Activated T-helper 17 cell treated with anti-CD3 and anti-CD28 coated beads, Interleukin-2, amount 50 U/mL, for 72 hours (primary cell): ENCODE measurements at places on chromosomes 1 and 21. TPM values are rescaled to one million over a fixed set of nuclear protein-coding genes. Genes with fewer than 3 reads are reported as not detected.
A peak's percentile ranks its signal among the peaks of the same experiment; 100 is the strongest.

Gene TNFRSF1B
- 379 TPM for total RNA-seq

Gene TMPRSS2
- total RNA-seq = not detected

Gene HTR6
- total RNA-seq = not detected

GRCh38 chr21:41611966-41612606 lies 104.1 kb upstream of the TMPRSS2 start:
- peak; percentile 43 for ATAC-seq

GRCh38 chr1:154970631-154971340 lies at the start of gene SHC1:
TSS of gene SHC1 (minus strand) at chr1:154970747. CDS start at chr1:154970526, 221 bp downstream.
- no peak for ATAC-seq

GRCh38 chr1:118900643-118901440 lies 87.3 kb downstream of the TBX15 start:
- no peak for ATAC-seq

DNA sequence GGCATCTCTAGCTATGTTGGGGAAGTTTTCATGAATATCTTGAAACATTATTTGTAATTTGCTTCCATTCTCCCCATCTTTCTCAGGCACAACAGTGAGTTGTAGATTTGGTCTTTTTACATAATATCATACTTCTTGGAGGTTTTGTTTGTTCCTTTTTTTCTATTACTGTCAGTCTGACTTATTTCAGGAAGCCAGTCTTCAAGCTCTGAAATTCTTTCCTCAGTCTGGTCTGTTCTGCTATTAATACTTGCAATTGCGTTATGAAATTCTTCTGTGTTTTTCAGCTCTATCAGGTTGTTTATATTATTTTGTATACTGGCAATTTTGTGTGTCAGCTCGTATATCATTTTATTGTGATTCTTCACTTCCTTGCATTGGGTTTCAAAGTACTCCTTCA lies 424.6 kb upstream of the PTBP2 start:
- no peak for ATAC-seq

DNA sequence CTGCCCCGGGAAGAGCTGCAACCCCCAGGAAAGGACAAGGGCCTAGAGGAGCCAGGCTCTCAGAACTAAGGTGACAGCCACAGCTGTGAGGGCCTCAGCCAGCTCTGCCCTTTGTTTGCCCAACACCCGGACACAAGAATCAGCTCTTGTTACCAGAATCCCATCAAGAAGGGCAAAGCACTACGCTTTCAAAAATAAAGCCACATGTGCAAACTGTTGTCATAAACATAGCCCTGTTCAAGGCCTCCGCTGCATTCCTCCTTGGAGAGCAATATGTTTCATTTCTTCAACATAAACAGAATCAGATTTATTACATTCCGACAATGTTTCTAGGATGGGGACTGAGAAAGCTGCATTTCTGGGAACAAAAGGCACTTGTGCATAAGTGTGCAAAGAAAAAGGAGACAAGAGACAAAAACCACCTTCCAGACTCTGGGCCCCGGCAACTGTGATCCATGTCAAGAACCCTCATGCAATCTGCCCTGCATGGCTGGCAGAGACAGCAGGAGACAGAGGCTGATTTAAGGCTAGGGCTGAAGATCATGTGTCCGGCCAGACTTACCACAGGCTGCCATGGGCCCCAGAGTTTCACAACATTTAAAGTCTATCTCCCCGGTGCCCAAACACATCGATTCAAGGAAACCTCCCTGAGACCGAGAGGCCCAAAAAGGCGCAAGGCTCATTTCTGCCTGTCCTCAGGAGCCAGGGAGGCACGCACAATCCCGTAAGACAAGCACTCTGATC lies 71.0 kb downstream of the SSBP3 start:
- ATAC-seq = no peak

DNA sequence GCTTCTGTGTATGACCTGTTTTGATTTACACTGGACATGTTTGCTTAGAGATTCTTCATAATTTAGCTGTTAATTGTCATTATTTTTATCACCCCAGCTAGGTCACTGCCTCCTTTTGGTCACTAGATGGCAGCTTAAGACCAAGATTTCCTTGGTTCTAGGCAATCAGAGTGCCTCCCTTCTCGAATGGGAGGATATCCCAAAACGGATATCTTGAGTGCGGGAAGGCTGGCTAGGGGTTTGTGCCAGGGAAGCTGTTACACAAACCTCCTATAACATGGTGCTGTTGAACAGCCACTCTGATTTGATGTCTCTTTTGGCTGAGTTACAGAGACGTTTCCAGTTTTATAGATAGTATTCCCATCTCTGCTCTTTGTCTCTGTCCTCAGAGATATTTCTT lies 283.5 kb downstream of the S1PR1 start:
- peak; percentile 51 for ATAC-seq

- no peak for ATAC-seq
Measured at GRCh38 chr1:109923946-109924275, 13.3 kb downstream of the CSF1 start.
